Psoas muscle (tissue), 8 donors: ENCODE measurements at places on chromosomes 6 and 20. TPM values are rescaled to one million over a fixed set of nuclear protein-coding genes. Genes with fewer than 3 reads are reported as not detected.

- DNase-seq: no peak
These were observed 31.2 kb upstream of the SPDEF start for GRCh38 chr6:34587325-34587724.

DNA sequence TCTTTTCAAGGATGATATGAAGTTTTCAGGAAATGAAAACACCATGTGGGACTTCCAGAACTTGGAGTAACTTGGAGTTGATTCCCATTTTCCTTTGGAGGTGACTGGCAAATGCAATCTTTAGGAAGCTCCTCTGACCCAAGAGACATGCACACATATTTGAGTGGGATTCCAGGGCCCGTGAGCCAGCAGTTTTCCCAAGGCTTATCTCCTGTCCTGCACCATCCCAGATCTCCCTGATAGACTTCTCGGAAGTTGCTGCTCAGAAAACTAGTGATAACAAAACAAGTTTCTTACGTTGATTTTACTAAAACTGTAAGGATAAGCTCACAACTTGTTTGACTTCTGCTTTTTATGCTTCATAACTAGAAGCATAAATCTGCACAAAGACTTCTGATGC is 25.6 kb downstream of the SLC35F1 start:
- DNase-seq: no peak

GRCh38 chr6:128491610-128492206 is 28.7 kb downstream of the PTPRK start:
- DNase-seq: no peak

Gene MATN4
- total RNA-seq: not detected

DNA sequence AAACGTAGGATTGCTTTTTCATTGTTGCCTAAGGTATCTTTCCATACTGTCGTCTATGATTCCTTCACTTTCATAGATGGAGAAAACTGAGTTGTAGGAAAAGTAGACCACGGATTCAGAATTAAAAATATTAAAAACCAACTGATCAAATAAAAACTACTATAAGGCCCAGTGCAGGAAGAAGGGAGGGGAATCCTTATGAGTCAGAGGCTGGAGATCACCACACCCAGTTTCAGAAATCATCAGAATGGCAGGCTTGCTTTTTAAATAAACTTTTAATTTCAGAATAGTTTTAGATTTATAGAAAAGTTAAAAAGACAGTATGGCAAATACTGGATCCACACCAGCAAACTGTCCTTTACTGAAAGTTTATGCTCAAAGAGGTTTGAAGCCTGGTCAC is 32.0 kb upstream of the POPDC3 start:
- DNase-seq: no peak

GRCh38 chr6:155152211-155153076 is 111.4 kb upstream of the CLDN20 start:
- DNase-seq: no peak

- DNase-seq: no peak
These were observed 42.6 kb upstream of the HDGFL1 start for GRCh38 chr6:22526736-22527135.

DNA sequence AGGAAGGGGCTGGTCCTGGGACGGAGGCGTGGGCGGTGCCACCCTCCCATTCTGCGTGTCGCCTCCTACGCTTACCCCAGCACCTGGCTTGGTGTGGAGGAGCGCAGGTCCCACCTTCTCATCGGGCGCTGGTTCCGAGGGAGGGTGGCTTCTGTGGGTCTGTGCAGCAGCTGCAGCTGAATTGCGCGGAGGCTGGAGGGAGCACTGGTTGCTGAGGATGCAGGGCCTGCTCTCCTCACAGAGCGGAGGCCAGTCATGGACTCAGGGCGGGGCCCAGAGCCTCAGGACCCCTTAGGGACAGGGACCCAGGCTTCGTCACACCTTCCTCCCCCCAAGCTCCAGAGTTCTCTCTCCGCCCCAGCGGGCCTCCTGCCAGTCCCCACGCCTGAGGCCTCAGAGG is 127.8 kb upstream of the MAP3K4 start:
- no peak for DNase-seq

Gene SLC22A3
- 49.5 TPM for total RNA-seq
